ENCODE measurements at places on chromosomes 12 and 14. TPM values are rescaled to one million over a fixed set of nuclear protein-coding genes. Genes with fewer than 3 reads are reported as not detected.

DNA sequence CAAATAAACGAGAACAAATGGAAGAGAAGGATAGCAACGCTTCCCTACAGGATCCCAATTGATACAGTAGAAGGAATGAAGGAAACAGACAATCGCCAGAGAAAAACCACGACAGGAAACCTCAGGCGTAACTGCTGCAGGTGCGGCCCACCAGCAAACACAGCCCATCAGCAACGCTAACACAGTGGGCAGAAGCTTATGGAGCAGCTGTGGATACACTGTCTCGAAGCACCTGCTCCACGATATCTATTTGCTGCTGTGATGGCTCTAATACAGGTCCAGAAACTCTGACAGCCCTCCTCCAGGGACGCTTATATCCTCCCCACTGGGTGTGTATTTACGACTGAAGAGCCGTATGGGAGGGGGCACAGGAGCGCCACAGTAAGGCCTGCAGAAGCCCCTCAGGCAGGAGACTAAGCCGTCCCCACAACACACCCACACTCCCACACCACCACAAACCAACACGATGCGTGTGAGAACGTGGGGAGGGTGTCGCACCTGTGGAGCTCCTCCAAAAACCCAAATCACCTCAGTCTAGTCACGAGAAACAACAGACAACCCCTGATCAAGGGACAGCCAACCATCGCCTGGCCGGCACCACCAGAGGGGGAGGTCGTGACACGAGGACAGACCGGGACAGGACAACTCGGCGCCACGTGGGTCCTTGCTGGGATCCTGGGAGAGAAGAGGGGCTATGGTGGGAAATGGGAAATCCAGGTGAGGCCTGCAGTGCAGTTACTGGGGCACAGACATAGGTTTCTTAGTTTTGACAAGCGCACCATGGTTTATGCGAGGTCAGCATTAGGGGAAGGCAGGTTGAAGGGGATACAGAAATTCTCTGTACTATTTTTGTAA is 24.0 kb downstream of the POLE start:
- DNase-seq: no peak

ETNK1 gene
- total RNA-seq: 35.3 TPM

DNA sequence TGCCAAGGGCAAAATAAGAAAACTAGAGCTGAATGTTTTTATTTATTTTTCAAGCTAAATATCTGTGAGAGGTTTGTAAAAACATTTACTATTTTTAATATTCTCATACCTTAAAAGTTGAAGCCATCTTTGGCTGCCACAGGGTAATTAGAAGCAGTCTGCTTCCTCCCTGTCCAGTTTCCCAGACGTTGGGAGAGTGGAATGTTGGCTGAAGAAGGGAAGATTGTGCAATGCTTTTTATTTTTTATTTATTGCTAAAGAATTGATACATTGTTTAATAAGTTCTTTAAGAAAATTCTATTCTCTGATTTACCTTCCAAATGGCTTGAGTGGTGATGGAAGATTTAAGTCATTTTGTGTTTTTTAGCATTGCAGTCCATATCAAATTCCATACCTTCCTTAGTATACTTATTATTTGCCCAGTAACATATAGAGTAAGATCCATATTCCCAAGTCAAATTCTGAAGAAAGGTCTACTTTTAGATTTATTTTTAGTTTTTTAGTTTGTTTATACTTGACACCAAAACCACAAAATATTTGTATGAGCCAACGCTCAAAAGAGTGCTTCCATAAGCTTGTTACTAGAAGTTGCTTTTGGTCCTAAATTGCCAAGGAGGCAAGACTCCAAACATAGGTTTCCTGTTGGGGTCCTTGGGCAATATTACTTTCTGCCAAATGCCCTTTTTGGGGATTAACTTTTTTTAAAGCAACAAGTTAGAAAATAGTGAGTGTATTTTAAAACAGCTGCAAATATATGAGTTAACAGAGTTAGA is 124.0 kb upstream of the CPM start:
- DNase-seq: no peak

DNA sequence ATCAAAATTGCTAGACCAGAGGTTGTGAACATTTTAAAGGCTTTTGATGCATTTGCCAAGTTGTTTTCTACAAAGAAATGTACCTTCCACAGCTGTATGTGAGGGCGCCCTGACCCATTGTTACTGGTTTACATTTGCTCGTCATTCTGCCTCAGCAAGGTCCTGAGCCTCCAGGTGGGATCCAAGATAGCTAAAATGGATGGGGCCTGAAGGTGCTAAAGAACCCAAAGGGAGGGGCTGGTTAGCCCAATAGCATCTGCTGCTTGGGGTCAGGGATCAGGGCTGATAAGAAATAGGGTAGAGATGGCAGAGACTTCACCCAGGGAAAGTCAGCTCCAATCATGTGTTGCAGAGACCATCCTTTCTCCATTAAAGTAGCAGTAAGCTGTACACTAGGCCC is 43.1 kb downstream of the GALNT16 start:
- no peak for DNase-seq

GRCh38 chr14:85223667-85224066 is 306.3 kb upstream of the FLRT2 start:
- no peak for DNase-seq
